Karpas-422 (cell line): ENCODE measurements at places on chromosomes 16 and 17.

DNA sequence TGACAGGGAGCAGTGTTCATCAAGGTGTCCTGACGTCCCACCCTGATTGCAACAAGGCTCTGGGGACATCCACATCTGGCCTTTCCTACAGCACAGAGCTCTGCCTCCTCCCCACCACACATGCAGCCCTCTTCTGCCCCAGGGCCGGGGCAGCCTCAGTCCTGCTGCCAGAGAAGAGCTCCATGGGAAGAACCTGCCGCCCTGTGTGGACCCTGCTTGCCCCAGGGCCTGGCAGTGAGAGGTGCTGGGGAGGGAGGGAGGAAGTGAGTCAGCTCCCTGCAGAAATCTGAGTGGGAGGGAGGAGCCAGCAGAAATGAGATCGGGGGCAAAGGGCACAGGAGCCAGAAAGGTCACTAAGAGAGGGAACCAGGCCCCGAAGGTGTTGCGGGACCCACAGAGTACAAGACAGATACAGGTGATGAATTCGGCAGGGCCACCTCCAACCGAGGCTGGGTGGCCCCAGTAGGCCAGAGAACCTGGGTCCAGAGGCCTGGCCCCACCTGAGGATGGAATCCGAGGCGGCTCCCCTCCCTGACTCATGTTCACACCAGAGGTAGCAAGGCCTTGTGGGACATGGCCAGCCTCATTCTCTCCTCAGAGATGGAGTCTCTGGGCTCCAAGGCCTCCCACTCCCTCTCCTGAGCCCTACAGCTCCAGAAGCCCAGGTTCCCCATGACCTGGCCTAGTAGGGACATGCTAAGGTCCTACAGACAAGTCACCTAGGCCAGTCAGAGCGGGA, 24.8 kb downstream of the MYO18A start:
- DNase-seq: no peak

GRCh38 chr17:33968350-33969044, 286.6 kb upstream of the CCL2 start:
- no peak for DNase-seq

- no peak for DNase-seq
Observed at GRCh38 chr17:40474419-40475002, 26.9 kb downstream of the TNS4 start.

GRCh38 chr16:11257131-11257938, 1.3 kb upstream of the SOCS1 start:
- peak; percentile 83 for DNase-seq

- peak; percentile 89 for DNase-seq
Observed at GRCh38 chr17:41771389-41772206, 14.9 kb downstream of the JUP start.

GRCh38 chr17:3985846-3986245, 21.6 kb upstream of the ATP2A3 start:
- no peak for DNase-seq

GRCh38 chr16:1093284-1094123, 2.5 kb downstream of the C1QTNF8 start:
- DNase-seq: no peak

- DNase-seq: no peak
Observed at GRCh38 chr17:53837131-53837530, 14.4 kb downstream of the KIF2B start.

DNA sequence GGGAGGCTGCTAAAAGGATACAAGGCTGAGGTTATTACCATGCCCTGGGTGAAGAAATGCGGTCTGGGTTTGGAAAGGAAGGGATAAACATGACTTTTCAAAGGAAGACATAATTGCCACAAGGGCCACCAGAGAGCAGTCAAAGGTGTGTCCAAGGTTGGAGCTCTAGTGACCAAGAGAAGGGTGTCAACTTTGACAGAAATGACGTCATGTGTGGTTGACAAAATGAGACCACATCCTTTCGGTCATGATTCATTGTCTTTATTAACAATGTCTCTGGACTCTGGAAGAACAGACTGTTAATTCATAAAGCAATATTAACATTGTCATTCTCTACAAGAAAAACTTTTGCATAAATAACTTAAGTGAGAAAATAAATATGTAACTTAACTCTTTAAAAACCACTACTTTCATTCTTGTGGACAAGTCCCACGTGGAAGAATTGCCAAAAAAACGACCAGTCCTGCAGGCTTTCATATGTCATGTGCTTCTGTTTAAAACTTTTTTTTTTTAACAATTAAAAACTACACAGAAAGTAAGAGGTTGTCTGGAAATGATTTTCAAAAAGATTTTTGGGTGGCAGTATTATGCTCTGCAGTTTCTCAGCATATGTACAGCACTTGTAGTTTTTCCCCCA, 5.0 kb downstream of the SOST start:
- no peak for DNase-seq

- DNase-seq: no peak
Observed at GRCh38 chr17:43477832-43478634, 5.7 kb upstream of the DHX8 start.

- DNase-seq: no peak
Observed at GRCh38 chr17:58996968-58997367, 109.7 kb downstream of the TRIM37 start.

DNA sequence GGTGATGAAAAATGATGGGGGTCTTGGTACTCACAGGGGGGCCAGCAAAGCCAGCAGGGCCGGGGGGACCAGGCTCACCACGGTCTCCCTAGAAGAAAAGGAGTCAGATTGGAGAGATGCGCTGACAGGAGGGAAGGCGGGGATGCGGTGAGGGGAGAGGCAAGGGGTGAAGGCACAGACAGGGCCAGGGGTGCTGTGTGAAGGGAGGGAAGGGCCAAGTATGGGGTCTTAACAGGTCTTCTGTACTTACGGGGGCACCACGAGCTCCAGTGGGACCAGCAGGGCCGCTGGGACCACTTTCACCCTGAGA, 11.2 kb downstream of the COL1A1 start:
- DNase-seq: no peak

DNA sequence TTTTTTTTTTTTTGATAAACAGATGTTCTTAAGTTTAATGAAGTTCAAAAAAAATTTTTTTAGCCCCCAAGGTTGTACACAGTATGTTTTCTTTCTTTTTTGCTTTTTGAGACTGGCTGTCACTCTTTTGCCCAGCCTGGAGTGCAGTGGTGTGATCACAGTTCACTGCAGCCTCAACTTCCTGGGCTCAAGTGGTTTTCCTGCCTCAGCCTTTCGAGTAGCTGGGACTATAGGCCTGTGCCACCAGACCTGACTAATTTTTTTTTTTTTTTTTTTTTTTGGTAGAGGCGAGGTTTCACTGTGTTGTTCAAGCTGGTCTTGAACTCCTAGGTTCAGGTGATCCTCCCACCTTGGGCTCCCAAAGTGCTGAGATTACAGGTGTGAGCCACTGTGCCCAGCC, 12.8 kb downstream of the ITGAE start:
- DNase-seq: no peak

DNA sequence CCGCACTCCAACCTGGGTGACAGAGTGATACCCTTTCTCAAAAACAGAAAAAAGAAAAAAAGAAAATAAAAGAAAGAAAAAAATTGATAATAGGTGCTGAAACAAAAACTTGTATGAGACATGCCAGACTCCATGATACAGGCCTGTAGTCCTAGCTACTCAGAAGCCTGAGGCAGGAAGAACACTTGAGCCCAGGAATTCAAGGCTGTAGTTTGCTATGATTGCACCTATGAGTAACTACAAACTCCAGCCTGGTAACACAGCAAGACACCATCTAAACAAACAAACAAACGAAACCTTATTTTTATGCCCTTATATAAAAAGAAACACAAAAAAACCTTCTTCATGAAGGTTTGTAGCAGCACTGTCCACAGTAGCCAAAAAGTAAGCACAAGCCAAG, 5.0 kb upstream of the CMTM4 start:
- no peak for DNase-seq

GRCh38 chr16:17244872-17245551, 225.7 kb downstream of the XYLT1 start:
- DNase-seq: no peak

DNA sequence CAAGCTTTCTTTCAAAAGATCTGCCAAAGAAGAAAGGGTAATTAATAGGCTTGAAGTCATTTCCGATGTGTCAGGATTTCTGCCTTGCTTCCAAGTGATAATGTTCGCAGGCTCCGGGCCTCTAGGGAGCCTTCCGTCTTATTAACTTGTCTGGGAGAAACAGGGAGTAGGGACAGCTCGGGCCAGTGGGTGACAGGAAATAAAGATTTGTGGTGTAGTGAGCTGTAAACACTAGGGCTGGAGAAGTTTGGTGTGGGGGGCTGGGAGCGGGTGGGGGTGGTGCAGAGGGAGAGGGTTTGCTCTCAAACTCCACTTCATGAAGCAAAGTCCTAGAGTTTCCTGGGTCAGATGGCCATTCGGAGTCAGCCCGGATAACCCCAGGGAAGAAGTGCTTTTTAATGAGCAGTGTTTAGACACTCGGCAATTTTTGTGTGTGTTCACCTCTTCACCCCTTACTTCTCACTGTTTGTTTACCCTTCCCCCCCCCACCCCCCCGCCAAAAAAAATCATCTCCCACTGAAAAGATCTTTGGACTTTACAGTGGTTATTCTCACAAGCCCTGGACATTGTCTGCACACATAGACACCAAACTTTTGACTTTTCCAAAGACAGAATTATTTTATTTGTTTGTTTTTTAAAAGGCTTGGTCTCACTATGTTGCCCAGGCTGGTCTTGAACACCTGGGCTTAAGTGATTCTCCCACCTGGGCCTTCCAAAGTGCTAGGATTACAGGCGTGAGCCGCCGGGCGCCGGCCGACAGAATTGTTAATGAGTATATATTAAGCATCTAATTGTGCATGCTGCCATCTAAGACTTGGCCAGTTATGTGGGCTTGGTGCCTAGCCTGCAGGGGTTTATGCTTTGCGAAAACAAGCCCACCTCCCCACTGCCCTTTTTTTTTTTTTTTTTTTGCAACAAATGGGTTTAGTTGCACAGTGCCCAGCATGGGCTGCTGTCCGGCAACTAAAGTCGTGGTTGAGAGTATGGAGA, 196.4 kb downstream of the CCDC182 start:
- no peak for DNase-seq

- DNase-seq: peak; percentile 62
Observed at GRCh38 chr16:21598701-21599121, 666 bp upstream of the METTL9 start.

GRCh38 chr16:35134471-35134870, 1675.1 kb downstream of the TP53TG3F start:
- no peak for DNase-seq

DNA sequence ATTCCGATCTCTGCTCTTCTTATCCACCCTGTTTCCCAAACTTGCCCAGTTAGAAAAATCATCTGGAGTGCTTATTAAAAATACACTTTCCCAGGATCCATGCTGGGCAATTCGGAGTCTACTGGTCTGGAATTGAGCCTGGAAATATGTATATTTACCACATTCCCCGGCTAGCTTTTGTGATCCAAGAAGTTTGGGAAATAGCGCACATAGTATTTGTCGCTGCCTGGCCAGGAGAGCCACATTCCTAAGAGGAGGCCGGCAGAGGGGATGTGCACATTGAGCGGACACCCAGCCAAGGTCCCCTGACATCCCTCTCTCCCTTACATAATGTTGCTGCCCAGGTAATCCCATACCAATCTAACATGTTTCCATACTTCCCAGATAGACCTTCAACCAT, 62.1 kb upstream of the TMEM97 start:
- DNase-seq: no peak

DNA sequence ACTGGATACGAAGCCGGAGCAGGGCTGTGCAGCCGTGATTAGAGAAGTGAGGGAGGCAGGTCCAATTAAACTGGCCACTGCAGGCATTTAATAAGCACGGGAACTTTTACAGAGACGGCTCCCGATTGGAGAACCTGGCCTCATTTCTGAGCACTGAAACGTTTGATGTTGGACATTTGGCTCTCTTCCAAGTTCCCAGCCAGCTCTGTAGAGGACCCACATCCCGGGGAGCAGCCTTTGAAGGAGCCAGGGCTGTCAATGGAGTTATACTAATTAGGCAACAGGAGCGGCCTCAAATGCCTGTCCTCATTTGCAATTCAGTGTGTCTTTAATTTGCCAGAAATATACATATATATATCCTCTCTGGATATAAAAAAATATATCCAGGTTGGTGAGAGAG, 499.4 kb upstream of the C16orf82 start:
- DNase-seq: no peak

GRCh38 chr17:9211133-9211765, 189.9 kb downstream of the NTN1 start:
- no peak for DNase-seq

DNA sequence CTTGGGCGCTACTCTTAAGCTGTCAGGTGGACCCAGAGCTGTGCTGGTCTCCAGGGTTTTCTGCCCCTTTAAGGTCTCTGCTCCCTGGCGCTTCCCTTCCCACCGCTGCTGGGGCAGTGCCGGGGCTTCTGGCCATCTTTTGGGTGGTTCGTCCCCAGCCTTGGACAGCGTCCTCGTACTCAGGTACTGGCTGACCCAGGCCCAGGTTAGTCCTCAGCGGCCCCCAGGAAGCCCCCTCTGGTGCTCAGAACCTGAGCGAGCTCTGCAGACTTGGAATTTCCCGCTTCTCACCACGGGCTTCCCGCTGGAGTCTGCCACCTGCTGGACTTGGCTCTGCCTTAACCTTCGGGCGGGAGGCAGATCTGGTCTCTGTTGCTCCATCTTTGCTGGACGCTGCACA, 94.1 kb upstream of the ZNF750 start:
- DNase-seq: no peak

DNA sequence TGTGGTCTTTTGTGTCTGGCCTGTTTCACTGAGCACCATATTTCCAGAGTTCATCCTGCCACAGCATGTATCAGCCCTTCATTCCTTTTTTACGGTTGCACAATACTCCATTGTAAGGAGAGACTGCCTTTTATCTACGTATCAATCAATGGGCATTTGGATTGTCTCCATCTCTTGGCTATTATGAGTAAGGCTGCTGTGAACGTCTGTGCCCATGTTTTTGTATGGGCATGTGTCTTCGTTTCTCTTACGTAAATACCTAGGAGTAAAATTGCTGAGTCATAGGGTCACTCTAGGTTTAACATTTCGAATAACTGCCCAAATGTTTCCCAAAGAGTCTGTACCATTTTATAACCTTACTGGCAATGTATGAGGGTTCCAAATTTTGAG, 202.8 kb upstream of the FOXF1 start:
- no peak for DNase-seq

- no peak for DNase-seq
Observed at GRCh38 chr17:41555105-41555887, 16.6 kb downstream of the KRT9 start.

DNA sequence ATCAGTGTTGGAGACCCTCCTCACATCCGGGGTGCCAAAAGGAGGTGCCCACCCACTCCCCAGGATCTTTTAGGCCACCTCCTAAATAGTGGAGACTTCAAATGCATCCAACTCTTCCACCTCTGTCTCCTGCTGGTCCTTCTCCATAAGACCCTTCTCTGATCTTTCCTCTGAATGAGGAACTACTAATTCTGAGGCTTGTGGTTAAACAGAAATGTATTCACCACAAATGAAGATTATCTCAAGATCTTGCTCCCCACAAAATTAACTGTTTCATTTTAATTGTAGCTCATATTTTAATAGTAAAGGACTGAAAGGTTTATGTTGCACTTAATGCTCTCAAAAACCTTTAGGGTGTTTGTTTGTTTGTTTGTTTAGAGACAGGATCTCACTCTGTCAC, 34.1 kb downstream of the TLE7 start:
- DNase-seq: no peak
